Ammon's horn (tissue), 1 donor: ENCODE measurements at places on chromosomes 3 and 15.

DNA sequence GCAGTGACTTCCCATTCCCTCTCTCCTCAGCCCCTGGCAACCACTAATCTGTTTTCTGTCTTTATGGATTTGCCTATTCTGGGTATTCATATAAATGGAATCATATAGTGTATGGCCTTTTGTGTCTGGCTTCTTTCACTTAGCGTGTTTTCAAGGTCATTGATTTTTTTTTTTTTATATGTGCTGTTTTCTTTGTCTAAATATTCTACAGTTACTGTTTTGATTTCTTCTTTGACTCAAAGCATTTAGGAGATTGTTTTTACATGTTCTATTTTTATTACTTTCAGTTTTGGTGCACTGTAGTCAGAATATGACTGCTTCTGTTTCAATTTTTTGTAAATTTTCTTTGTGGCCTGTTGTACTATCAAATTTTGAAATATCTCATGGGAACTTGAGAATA, 71.9 kb upstream of the RNU6-1 start:
- no peak for DNase-seq

GRCh38 chr3:72458375-72458774, 389.9 kb downstream of the SHQ1 start:
- DNase-seq = no peak

DNA sequence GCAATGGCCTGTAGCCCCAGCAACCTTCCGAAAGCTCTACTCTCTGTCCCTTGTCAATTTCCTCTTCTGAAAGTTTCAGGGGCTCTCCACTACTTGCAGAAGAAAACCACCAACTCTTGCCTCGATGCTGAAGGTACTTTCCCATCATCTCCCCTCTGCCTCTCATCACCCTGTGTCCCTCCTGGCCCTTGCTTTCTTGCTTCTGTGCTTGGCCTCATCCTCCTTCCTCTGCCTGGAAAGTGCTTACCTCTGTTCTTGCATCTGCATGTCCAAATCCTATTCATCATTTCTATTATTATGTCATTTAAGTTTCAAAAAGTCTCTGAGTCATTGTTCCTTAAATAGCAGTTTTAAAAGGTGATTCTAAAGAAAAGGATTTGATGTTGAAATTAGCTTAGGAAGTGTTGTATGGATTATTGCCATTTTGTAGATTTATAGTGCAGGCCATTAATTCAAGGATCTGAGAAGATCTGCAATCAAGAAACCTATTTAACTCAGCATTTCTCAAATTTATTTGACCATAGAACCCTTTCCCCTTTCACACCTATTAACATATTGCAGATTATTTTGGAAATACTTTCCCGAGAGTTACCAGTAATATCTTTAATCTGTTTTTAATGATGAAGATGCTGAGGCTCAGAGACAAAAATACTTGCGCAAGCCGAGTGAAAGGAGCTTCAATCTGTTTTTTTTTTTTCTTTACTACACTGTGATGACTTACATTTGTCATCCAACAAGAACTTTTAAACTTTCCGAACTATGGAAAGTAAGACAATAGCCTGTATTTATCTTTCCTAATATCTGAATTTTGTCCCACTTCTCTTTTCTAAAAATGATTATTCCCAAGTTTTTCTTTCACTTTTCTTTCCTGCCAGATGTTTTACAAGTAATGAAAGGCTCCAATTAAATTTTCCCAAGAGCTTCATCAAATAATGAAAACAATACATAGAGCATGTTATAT, 22.3 kb upstream of the CFAP161 start:
- no peak for DNase-seq

DNA sequence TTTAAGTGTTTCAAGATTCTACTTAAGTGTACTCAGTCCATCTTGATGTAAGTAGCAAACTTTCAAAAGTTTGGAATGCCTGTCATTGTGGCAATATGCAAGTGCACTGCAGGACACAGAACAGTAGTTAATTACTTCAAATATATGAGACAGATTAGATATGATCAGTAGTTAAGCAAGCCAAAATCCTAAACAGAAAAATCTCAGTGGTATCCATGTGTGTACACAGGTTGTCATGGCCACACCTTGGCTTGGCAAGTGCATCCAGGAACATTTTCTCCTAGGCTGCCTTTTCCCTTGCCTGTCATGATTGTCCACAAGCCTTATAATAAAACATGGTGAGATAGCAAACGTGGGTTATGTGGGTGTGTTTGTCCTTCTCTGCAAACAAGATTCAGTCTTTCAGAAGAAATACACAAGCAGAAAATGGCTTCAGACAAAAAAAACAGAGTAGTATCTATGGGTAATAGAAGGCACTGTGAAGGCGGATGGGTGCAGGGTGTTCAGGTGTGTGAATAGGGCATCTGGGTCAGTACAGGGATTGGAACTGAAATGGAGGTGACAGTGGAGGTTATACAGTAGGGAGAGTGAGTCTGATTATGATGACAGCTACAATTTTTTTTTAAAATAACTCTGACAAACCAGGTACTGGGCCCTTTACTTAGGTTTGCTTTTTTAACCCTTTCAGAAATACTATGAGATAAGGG, 229.0 kb upstream of the LRIG1 start:
- DNase-seq = no peak

- DNase-seq = no peak
Observed at GRCh38 chr3:61595288-61595687, 33.9 kb downstream of the PTPRG start.

DNA sequence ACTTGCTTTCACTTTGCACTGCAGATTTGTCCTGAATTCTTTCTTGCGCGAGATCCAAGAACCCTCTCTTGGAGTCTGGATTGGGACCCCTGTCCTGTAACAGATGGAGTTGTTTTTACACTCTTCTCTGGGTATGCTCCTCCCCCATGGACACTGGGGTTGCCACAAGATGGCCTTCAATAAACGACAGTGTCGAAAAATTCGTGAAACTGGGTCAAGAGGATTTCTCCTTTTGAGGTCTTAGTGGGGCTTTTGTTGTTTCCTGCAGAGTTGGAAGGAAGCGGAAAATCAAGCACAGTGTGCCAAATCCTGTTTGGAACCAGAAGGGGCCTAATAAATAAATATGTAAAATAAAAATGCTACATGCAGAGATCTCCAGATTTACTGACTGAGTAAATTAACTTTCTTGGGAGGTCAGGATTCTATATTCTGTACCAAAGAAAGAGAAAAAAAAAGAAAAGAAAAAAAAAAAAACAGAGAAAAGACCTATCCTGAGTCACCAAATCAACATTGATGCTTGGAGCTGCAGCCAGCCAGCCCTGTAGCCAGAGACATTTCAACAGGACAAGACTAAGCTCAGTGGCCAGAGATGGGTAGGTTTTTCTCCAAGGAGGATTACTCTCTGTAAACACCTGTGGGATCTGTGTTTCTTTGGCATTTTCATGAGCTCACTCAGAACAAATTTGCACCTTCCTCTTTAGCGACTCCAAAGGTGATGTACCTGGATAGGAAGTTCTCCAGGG, 24.8 kb downstream of the CCDC80 start:
- DNase-seq = no peak
